Prostate gland (tissue), 2 donors: ENCODE measurements at places on chromosomes 2 and 18. TPM values are rescaled to one million over a fixed set of nuclear protein-coding genes. Genes with fewer than 3 reads are reported as not detected.
A peak's percentile ranks its signal among the peaks of the same experiment; 100 is the strongest.

Gene SAG
- total RNA-seq = not detected

Gene TMEM150A
- total RNA-seq = 17.4 TPM

Gene DSG2
- total RNA-seq = 19.5 TPM

DNA sequence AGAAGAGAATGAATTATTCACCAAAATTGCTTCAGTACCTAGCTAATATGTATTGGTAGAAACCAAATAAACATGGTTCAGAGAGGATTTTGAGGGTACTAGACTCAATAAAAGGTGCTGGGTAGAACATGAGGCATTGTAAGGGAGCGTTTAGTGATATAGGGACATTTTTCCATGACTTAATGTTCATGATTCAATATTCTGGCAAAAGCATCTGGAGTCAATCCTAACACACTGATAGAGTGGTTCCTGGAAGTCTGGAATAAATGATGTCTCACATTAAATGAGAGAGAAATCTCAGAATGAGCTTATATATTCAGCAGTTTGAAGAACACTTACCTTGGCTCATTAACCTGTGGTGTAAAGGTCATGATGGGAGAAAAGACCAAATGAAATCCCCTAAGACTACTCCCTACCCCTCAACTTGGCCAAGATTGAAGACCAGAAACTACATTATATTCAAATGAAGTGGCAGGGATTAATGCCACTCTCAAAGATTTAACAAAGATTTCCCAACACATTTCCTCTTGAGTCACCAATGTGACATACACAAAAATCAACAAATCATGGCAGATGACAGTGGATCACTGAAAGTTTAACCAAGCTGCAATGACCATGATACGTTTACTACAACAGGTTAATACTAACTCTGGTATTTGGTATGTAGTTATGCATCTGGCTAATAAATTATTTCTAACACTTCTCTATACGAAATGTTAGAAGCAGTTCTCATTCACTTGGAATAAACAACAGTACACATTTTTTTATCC is 309.5 kb downstream of the SATB2 start:
- DNase-seq = no peak

DNA sequence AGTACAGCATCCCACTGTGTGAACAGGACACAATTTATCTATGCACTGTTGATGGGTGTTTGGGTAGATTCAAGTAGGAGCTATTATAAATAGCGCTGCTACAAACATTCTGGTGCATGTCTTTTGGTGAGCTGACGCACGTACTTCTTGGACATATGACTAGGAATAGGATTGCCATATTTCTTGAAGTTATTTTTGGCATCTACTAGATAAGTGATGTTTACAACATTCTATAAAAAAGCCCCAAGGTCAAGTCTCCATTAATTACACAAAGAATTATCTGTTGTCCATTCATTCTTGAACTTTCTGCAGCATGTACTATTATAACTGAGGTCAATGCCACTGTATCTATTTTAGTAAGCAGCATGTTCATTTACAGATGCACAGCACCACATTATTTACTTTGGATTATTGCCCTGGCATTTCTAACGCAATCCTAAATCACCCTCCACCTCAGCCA is 225.5 kb upstream of the TMEM200C start:
- DNase-seq = no peak

Gene ERICH2
- not detected for total RNA-seq

- no peak for DNase-seq
Measured at GRCh38 chr2:59018737-59019136, 777.6 kb upstream of the FANCL start.

Gene TIGD1
- 4.9 TPM for total RNA-seq

Gene TMEM247
- 2.6 TPM for total RNA-seq

Gene POTEJ
- 16.7 TPM for total RNA-seq

DNA sequence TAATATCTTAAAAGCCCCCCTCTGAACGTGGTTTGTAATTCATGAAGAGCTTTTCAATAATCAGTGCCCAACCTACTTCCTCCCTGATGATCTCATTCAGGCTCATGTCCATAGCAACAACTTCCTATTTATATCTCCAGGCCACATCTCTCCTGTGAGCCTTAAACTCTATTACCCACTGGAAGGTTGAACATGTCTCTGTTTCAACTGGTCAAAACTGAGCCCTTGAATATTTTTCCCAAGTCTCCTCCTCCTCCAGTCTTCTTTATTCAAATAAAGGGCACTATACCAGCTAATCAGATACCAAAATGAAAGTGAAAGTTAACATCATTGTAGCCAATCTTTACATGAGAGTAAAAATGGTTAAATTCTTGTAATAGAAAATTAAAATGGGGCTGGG is 63.7 kb upstream of the ITGA4 start:
- no peak for DNase-seq

DNA sequence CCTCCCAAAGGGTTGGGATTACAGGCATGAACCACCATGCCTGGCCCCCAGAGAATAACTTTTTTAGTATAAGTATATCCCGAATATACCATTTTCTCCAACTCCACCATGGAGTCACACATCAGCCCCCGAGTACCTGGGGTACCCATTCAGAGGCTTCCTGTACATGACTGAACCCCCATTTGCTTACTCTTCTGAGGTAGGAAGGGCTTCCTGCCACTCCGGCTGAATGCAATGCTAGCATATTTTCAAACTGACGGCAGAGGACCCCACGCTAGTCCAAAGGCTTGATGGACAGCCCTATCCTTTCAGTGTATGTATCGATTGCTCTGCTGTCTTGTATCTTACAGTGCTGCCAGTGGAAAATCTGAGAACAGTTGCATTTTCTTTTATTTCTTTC is 220.6 kb upstream of the SH3BP4 start:
- no peak for DNase-seq

Gene DYSF
- 9.4 TPM for total RNA-seq

GRCh38 chr2:192123847-192124246 is 70.9 kb downstream of the TMEFF2 start:
- DNase-seq = peak; percentile 15

Gene AOX1
- 24.8 TPM for total RNA-seq

GRCh38 chr2:42013409-42013808 is 34.4 kb upstream of the PKDCC start:
- DNase-seq = no peak

GRCh38 chr2:15822151-15823044 is 118.0 kb upstream of the MYCN start:
- no peak for DNase-seq

GRCh38 chr2:165305391-165306096 is 66.3 kb downstream of the SCN2A start:
- no peak for DNase-seq

GRCh38 chr2:208984376-208985090 is 439.3 kb upstream of the MAP2 start:
- DNase-seq = no peak

DNA sequence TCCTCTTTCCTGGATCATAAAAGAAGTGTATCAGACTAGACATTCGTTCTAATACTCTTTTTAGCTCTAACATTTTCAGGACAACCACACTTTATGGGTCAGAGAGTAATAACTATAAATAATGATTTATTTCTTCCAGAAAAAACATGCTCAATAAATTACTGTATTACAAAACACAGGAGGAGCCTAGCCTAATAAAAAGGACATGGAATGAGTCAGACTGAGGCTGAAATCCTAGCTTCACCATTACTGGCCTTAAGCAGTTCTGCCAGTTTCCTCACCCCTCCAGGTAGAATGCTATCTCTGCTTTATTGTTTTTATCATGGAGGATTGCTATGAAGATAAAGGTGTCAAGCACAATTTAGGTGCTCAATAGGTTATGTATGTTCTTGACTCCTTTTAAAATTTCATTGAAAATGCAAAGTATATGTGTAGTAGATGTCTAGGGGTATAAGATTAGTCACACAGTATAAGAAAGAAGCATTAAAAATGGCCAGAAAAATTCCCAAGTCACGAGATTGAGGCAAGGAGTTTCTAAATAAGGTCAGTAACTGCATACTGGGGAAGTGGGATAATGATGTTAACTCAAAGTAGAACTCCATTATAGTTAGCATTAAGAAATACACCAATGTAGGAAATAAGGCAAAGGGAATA is 105.5 kb upstream of the NEUROD1 start:
- DNase-seq = no peak

- DNase-seq = peak; percentile 74
Measured at GRCh38 chr2:173402405-173402974, 47.8 kb downstream of the CDCA7 start.

DNA sequence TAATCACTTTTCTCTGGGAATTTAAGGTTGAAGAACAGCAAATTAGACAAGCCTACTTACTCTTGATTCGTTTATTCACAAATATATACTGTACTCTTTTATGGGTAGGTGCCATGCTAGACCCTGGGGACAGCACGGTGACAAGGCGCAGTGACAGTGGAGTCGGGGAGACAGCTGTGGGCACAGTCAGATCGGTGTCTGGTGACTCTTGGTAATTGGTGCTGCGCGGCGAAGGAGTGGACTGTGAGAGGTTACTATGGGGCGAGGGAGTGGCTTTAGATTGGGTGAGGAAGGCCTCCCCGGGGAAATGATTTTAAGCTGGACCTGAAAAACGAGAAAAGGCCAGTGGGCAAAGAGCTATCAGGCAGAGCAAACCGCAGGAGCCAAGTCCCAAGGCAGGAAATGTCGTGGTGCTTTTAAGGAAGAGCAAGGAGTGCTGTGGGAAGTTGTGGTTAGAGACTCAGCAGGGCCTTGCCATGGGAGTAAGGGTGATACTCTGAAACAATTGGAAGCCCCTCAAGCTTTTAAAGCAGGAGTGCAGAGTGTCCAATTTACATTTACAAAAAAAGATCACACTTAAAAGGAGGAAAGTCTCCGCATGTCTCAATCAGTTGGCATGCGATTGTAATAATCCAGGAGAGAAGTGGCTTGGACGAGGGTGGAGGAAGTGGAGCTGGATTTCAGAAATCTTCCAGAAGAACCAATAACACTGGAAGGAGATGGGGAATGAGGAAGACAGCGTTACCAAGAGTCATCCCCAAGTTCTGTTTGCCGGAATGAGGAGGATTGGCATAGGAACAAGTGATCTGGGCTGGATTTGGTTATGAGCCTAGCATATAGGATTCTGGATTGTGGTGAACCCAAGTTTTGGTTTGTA is 36.1 kb upstream of the TXNDC2 start:
- DNase-seq = peak; percentile 21

Gene SULT1C2
- total RNA-seq = not detected

DNA sequence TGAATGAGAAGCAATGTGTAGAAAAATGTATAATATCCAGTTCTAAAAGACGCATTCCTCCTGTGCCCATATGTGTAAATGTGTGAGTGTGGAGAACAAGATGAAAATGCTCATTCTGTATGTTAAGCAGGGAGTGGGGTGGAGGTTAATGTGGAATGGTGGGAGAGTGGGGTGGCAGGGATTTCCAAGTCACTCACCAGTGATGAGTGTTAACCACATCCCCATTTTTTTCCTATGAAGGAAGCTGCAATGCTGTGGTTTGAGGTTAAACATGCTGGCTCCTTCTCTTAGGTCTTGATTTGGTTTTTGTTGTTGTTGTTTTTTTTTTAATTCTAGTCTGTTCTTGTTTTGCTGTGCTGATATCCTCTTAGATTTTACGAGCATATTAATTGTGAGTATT is 169.4 kb downstream of the NEDD4L start:
- DNase-seq = no peak

Gene ZNF514
- 19.1 TPM for total RNA-seq

Gene TFCP2L1
- 11.5 TPM for total RNA-seq

Gene ST8SIA5
- total RNA-seq = not detected
